Activated T-helper 17 cell treated with anti-CD3 and anti-CD28 coated beads, Interleukin-2, amount 50 U/mL, for 72 hours (primary cell): ENCODE measurements at places on chromosomes 6 and 20.

GRCh38 chr6:165689699-165690098 lies 26.7 kb upstream of the PDE10A start:
- no peak for ATAC-seq

- ATAC-seq, result no peak
Measured at GRCh38 chr6:165274611-165275010, 34.8 kb downstream of the C6orf118 start.

DNA sequence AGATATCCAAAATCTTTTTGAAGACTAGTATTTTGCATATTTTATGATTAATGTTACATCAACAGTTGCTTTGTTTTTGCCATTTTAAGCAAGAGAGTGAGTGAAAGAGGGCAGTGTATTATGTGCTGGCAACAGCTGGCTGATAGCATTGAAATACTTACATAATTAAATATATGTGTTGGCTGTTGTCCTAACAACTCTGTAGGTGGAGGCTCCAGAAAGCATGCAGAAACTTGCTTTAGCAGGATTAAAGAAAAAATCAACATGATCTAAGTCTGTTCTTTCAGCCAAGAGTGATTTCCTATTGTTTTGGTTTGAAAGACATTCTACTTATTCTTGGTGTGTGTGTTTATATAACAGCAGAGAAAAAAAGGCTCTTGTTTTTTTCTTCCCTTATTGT lies 127.5 kb downstream of the CDKAL1 start:
- ATAC-seq, result no peak

DNA sequence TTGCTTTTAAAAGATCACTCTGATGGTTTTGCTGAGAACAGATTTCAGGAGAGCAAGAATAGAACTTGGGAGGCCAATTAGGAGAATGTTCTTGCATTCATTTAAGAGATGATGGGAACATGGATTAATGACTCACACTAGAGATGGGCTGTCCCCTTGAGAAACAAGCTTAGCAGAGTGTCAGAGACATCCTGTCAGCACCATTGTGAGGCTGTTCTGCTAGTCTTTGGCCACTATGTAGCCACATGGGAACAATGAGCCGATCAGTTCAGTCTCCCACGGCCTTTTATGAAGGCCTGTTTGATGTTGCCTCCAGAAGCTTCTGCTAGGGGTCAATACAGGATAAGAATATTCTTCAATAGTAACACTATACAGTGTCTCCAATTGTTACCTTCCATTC lies 113.0 kb upstream of the EYA4 start:
- ATAC-seq, result no peak

- ATAC-seq, result no peak
Measured at GRCh38 chr6:7500752-7501282, 40.7 kb upstream of the DSP start.

DNA sequence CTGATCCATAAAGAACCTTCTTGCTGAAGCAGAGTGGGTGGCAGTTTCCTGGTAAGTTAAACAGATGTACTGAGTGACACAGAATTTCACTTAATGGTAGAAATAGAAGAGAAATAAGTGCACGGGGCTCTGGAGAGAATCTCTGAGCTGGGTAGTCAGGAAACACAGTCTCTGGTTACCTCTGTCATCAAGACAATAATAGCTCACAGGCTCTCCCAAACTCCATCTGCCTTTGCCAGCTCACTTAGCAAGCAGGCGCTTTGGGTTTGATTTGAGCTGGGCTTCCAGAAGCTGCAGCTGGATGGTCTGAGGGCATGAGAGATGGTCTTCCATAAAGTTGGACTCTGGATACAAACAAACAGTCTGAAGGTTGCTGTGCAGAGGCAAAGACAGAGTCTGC lies 39.6 kb upstream of the PRSS35 start:
- ATAC-seq, result no peak

DNA sequence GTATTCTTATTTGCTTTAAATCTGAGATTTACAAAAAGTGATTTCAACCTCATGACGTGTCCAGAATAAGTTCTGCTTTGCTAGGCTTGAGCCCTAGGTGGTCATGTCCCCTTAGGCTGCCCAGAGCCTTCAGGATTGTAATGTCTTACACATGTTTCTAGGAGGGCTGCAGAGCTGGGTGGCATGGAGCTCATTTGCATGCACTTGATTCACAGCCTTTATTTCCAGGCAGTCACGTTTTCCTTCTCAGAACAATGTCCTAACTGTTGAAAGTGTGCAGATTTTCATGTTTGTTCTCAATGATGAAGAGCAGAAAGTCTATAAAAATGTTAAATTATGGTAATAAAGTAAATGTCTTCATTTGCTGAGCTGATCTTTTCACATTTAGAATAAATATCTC lies 448.6 kb upstream of the SOX4 start:
- ATAC-seq, result no peak
